Cortex of kidney (tissue), 1 donor: ENCODE measurements at places on chromosomes 4 and X.

DNA sequence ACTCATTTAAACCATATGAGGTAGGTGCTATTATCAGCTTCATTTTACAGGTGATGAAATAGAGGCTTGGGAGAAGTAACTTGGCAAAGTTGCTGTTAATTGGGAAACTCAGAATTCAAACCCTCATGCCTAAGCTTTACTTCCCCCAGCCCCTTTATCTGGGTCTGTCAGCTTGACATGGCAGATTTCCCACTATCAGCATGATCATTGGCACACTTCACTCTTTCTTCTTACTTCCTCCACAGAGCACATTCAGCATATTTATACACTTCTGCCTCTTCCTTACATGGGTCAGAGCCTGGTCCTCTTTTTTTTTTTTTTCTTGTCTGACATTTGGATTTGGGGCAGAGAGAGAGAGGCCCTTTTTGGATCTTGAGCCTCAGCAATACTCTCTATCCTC, 56.5 kb upstream of the ARX start:
- no peak for DNase-seq

- DNase-seq: no peak
Measured at GRCh38 chr4:85773372-85773771, 298.4 kb downstream of the ARHGAP24 start.

DNA sequence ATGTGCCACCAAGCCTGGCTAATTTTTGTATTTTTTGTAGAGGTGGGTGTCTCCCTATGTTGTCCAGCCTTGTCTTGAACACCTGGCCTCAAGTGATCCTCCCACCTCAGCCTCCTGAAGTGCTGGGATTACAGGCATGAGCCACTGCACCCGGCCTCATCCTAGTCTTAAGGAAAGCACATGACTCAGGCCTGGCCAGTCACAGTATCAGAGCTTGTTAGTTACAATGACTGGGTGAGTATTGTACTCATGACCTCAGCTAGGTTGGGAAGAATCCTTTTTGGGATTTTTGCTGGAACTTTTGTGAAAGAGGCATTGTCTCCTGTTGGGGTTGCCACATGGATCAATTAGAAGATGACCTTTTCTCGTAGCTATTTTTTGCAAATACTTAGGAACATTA, 292.8 kb downstream of the RAPGEF2 start:
- DNase-seq: no peak

- DNase-seq: no peak
Measured at GRCh38 chr4:175071123-175071522, 153.0 kb downstream of the ADAM29 start.

- DNase-seq: no peak
Measured at GRCh38 chrX:42992199-42992943, 214.4 kb upstream of the PPP1R2C start.

DNA sequence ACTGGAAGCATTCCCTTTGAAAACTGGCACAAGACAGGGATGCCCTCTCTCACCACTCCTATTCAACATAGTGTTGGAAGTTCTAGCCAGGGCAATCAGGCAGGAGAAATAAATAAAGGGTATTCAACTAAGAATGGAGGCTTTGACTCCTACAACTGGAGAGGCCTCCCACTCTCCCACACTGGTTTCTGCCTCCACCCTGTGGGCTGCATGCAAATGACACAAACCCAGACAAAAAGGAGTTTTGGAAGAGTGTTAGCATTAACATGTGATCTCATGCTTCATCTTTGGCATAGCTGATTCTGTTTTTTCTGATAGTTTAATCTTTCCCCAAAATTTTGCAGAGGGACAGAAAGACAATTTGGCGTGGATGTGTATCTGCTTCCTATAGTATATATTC, 80.8 kb upstream of the IQCM start:
- no peak for DNase-seq

GRCh38 chr4:112517067-112517634, 1.2 kb upstream of the NEUROG2 start:
- DNase-seq: no peak

GRCh38 chr4:72031868-72032608, at the start of gene NPFFR2:
Gene NPFFR2, plus strand, starts transcription at chr4:72032000. Its CDS starts 96,592 bp downstream, at chr4:72128592.
- DNase-seq: no peak

GRCh38 chr4:60737858-60738257, 462.3 kb upstream of the ADGRL3 start:
- DNase-seq: no peak
